Foreskin keratinocyte (primary cell): ENCODE measurements at places on chromosomes 1 and 21.
A peak's percentile ranks its signal among the peaks of the same experiment; 100 is the strongest.

DNA sequence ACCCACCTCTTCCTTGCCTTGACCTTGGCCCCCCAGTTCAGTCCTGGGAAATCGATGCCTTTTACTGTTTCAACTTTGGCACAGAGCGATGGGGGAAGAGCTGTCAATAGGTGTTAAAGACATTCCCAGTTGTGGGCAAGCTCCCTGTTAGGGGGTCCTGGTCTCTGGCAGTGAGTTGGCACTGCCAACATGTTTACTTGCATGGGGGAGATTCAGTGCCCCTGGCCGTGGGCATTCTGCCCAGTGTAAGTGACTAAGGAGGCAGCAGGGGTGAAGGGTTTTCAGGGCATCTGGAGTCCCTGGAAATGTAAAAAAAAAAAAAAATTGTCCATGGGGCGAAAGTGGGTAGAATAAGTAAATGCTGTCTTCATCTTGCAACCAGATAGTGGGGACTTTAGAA lies 407.0 kb downstream of the PTPRU start:
- DNase-seq, result no peak

- DNase-seq, result no peak
Measured at GRCh38 chr1:167094690-167095089, 815 bp downstream of the STYXL2 start.

DNA sequence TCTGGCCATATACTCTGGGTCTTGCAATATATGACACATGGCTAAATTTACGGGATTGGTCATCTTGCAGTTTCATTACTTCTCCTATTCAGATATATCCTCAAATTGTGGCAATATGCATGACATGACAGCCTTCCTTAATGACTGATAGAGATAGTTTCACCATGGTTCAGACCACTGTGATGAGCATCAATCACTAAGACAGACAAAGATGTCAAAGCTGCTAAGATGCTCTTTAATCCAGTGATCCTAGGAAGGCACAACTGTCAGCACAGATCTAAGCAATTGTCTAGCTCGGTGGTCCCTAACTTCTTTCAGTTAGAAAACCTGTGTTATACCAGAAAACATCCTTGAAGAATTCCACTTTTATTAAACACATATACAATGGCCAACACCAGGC lies 70.9 kb upstream of the ADGRL2 start:
- DNase-seq, result no peak

DNA sequence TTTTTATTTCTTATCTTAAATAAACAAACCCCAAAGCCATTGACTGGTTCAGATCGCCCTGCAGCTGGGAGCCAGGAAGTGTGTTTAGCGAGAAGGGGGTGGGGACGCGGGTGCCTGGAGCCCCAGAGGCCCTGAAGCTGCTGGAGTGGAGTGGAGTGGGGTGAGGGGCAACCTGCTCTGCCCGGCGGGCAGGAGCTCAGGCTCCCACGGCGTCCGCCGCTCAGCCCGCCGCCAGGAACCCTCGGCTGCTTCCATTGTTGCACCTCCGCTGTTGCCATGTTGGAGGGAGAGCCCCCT lies 673 bp downstream of the PIK3C2B start:
- DNase-seq, result no peak

- DNase-seq, result no peak
Measured at GRCh38 chr1:236753516-236753915, 41.6 kb upstream of the MTR start.

DNA sequence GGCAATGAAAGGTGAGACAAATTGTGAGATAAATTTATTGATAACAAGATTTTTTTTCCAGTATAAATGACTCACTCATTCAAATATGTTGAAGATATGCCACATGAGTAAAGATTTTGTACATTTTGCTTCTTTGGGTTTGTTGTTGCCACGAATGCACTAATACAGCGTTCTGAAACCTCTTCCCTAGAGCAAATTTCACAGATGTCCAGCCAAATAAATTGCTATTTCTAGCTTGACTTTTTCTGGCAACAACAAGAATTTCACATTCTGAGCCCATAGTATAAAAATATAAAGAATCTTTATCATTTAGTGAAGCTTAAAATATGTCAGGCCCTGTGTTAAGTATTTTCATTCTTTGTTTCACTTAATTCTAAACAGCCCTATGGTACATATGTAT lies 114.5 kb upstream of the COL24A1 start:
- DNase-seq, result no peak

DNA sequence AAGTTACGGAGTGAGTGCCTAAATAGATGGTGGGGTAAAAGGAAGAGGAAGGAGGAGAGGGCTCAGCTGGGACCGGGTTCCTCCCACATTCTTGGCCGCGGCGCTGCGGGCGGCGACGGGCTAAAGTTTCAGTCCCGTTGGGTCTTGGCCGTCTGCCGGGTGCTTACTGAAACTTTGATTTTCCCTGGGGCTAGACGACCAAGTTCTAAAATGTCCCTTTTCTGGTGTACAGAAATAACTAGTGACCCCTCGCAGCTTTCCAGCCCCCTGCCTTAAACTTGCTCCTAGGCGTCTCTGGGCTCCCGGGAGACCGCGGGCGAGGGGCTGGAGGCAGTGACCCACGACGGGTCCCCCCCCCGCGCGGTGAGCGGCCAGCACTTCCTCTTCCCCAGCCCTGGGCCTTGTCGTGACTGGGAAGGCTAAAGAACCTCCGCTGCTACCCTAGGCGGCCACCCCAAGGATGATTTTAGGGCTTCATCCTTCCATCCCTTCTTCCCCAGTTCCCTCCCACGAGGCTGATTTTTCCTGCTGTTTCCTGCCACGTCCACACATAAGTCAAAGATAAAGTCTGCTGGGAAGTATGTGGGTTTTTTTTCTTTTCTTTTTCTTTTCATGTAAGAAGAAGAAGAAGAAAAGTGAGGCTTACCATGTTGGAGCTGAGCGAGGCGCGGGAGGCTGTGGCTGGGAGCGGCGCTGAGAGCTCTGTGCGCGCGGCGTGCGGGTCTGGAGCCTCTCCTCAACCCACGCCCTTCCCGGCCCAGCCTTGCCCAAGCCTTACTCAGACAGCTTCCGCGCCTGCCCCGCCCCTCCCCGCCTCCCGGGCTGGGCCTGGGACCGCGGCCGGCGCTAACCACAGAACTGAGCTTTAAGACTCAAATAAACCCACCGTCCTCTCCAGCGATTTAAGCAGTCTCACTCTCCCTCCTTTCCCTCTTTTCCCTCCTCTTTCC lies at the start of gene S100A11:
TSS of gene S100A11 (minus strand) at position 738 of the 950 bp plus-strand sequence. CDS start at position 649, 89 bp downstream.
- DNase-seq, result peak; percentile 71

DNA sequence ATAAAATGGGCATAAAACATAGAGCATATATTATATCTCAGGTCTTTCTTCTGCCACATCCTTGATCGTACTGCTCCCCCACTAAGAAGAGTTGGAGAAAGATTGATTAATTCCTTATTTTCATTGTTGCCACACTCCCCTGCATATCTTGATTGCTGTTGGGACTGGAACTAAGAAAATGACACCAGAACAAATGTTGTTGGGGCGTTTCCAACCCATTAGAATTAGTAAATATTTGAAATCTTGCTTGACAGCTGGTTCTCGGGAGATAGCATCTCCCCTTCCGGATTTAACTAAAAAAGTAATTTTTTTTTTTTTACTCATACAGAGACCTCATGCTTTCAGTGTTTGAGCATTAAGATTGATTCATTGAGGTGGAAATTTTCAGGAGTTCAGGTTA lies 493.0 kb upstream of the PLXNA2 start:
- no peak for DNase-seq

- DNase-seq, result no peak
Measured at GRCh38 chr1:26560403-26560780, 30.8 kb downstream of the RPS6KA1 start.

DNA sequence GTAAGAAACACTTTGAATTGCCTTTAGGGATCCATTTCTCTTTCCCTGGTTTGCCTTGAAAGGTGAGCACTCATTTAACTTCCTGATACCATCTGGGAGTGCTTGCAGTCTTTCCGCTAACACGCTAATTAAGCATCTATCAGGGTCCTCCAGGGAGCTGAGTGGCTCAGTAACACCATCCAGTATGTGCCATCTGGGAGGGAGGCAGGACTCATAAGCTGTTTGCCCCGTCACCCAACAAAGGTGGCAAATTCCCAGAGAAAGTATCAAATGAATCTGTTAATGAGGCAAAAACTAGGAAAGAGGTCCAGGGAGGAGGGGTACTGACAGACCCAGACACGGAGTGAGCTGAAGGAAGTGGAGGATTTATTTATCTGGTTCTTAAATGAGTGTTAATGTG lies 430.9 kb downstream of the HLX start:
- no peak for DNase-seq

DNA sequence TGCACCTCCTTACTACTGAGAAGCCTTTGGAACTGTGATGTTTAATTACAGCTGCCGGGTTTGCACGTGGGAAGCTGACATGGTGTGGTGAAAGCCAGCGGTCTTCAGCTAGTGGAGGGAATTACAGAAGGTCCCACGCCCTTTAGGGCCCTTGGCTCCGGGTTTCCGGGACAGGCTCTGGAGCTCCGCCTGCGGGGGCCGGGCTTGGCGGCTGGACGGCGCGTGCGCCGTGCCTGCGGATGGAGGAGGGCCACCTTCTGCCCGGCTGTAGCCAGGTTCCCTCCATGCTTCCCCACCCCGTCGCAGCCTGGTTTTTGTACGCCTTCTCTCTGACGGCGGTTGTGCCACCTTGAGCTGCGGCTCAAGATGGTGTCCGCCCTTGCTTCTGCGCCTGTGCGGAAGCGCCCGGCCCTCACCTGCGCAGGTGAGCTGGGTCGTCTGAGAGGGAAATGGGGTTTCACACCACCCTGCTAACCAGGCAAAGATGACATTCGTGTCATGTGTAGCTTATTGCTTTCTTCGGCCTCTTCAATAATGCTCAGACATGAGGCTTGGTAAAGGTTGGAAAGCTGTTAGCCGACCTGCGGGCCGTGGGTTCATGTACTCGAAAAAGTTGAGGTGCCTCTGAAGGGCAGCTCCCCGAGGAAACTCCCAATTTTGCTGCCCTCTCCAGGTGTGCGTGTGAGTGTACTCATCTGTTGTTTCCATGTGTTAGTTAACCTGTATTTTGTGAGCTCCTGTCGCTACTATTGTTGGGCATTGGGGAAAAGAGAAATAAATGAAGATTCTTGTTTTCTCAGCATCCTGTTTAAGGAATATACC lies 36.6 kb upstream of the OPRD1 start:
- DNase-seq, result peak; percentile 43

GRCh38 chr1:61741711-61742619 lies at the start of gene PATJ:
TSS of gene PATJ (plus strand) at chr1:61742480. CDS start at chr1:61762893, 20,413 bp downstream.
- peak; percentile 66 for DNase-seq

DNA sequence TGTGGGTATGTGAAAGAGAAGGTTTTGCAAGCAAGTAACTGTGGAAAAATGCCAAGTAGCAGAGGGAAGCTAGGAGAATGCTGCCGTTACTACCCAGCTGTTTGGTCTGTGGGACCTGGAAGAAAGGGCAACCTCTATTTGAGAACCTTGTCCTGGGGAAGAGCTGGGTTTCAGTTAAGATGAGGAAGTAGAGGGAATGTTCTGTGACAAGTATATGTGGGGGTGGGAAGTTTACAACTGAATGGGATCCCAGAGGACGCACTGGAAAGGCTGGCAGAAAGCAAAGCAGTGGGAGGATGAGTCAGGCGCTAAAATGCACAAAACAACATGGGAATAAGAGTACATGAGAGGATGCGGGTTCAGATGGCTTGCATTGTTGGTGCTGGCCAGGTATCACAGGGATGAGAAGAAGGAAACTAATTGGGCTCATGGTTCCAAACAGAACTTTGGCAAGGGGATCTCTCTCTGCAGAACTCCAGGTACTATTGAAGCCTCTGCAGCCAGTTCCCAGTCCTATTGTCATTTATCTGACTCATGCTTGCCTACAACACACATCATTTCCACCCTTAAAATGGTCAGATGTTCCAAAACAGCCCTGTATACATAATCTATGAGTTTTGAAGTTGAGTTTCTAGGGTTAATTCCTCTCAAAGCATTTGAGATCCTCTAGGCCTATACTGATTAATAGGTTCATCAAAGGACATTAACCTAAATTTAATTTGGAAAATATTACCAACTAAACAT lies 88.5 kb upstream of the VAV3 start:
- no peak for DNase-seq

GRCh38 chr1:248822148-248823032 lies 3.3 kb downstream of the SH3BP5L start:
- DNase-seq, result no peak

DNA sequence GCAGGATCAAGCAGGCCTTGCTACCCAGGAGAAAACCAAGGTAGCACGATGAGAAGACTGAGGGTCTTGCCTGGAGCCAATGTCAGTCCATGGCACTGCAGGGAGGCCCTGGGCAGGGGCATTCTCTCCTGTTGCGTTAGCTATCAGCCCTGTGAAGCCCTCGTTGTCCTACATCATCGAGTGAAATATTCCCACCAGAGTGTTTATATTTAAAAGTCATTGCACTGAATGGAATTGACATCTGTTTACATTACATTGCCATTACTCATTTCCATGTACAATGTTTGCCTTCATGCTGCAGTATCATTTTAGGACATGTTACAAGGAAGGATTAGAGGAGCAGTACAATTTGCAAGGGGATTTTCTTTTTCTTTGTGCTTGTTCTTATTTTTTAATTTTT lies 243.9 kb downstream of the KAZN start:
- no peak for DNase-seq

GRCh38 chr1:229383961-229384360 lies 41.1 kb upstream of the CCSAP start:
- no peak for DNase-seq

DNA sequence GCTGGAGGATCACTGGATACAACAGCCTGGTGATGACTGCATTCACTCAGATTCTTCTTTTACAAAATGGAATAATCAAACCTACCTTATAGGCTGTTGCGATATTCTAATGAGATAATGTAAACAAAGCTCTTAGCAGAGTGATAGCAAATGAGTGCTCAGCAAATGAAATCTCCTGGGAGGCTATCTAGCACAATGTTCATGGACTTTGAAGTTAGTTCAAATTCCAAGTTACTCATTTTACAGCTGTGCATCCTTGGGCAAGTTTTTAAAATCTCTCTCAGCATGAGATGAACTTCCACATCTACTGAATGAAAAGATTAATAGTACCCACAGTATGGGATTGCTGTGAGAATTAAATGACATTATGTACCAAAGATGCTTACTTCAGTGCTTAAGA lies 80.8 kb upstream of the PAPPA2 start:
- DNase-seq, result no peak

GRCh38 chr1:236685917-236686814 lies at the start of gene ACTN2:
TSS of gene ACTN2 (plus strand) at chr1:236686499. CDS start at chr1:236686674, 175 bp downstream.
- no peak for DNase-seq

GRCh38 chr1:38084700-38085099 lies 38.1 kb upstream of the POU3F1 start:
- DNase-seq, result no peak

DNA sequence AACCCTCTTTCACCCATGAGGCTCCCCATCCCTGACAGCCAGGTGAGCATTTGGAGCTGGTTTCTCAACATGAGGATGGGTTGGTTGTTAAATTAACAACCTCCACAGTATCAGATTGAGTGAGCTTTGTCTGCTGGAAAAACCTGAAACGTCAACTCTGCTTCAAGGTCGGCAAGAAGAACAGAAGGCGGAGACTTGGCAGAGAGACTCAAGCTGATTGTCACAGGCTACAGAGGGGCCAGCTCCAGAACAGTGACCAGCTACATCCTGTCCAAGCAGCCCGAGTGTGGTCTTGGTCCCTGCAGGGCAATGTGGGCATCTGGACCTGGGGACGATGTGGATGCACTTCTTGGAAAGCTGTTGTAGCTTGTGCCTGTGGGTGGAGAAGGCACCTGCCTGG lies 36.6 kb upstream of the TMEM51 start:
- no peak for DNase-seq
